ENCODE measurements at places on chromosomes 11 and 22.

- DNase-seq, result no peak
Observed at GRCh38 chr11:44852159-44852747, 98.4 kb downstream of the TP53I11 start.

DNA sequence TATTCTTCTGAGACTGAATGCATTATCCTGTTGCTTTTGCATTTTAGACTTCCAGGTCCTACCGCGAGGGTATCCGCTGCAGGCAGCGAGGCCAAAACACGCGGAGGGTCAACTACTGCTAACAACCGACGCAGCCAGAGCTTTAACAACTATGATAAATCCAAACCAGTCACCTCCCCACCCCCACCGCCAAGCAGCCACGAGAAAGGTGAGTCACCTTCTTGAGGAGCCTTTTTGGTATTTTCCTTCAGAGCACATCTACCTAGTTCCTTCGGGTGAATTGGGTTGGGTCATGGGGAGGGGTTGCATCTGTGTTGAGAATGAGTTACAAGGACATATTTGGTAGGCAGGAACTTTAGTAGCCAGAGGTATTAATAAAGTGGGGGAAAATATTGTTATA lies 179.8 kb downstream of the NAV2 start:
- no peak for DNase-seq

DNA sequence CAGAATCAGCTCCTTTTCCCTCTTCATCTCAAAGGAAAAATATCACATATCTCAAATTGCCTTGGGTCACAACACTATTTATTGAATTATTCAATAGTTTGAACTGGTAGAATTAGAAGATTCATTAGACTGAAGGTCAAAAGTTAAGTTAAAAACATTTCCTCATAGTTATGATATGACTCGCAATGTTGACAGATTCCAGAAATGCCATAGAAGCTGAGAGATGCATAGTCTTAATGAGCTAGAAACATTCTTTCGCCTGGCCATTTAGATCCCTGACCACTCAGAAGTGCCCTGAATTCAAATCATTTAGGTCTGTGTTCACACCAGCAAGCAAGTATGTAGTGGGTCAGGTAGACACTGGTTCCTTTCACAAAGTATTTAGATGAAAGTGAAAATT lies 44.4 kb downstream of the FAT3 start:
- DNase-seq, result no peak

DNA sequence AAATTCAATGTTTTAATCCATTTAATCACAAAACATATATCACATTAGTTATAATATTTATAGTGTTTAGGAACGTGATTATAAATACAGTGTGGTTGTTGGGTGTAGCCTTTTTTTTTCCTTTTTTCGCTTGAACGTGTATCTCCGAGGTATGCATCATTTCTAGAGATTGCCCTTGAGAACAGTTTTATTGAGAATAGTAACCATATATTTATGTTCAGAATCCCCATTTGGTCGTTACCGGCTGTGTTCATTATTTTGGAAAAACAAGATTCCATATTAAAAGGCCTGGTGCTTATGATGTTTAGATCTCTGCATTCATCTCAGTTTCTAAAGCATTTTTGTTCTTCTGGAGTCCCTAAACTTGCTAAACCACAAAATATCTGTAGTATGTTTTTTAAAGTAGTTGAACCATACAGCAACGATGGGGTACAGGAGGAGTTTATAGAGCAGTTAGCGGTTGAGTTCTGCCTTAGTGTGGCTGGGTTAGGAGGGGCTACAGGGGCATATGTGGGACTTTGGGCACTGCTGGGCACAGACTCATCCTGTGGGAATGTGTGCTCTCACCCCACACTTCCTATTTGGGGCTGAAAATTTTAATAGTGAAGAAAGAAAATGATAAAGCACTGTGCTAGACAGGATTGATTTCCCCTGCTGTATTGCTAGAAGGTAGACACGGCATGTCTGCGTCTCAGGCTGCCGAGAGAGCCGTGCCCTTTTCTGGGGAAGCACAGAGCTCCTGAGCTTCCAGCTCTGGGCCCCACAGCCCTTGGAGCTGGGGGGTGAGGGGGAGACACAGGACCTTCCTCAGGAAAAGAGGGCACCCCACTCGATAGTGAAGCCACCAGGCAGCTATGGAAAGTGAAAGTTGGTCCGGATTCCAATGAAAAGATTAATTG lies 81.5 kb upstream of the PPARA start:
- DNase-seq, result peak; percentile 45

- DNase-seq, result no peak
Observed at GRCh38 chr11:20739107-20739506, 69.7 kb downstream of the NELL1 start.

- no peak for DNase-seq
Observed at GRCh38 chr11:58770166-58770565, 38.4 kb upstream of the GLYAT start.

- DNase-seq, result no peak
Observed at GRCh38 chr11:1340111-1340510, 30.7 kb upstream of the TOLLIP start.

- no peak for DNase-seq
Observed at GRCh38 chr11:126564566-126564965, 209.1 kb downstream of the ST3GAL4 start.

GRCh38 chr22:22346401-22347107 lies 102.0 kb downstream of the VPREB1 start:
- DNase-seq, result no peak
